Vagina (tissue), 2 donors: ENCODE measurements at places on chromosomes 3 and 15. TPM values are rescaled to one million over a fixed set of nuclear protein-coding genes. Genes with fewer than 3 reads are reported as not detected.

RNF111 gene
- 35.6 TPM for total RNA-seq

GRCh38 chr3:50445919-50446318 is 57.5 kb downstream of the CACNA2D2 start:
- no peak overlapping the region for H3K27ac ChIP-seq
- DNase-seq = no peak
- H3K36me3 ChIP-seq = no peaks in the 10 kb centered on the region
- H3K27me3 ChIP-seq = no peaks in the 10 kb centered on the region
- H3K4me1 ChIP-seq = peaks cover 4% of the 10 kb centered on the region
- H3K4me3 ChIP-seq = no peak overlapping the region

RASGRP1 gene
- 8.8 TPM for total RNA-seq

CDHR4 gene
- not detected for total RNA-seq

KNL1 gene
- 3.4 TPM for total RNA-seq

GRCh38 chr15:100812802-100813201 is 66.8 kb upstream of the ALDH1A3 start:
- H3K36me3 ChIP-seq = no peaks in the 10 kb centered on the region
- H3K27ac ChIP-seq = no peak overlapping the region

- H3K36me3 ChIP-seq = no peaks in the 10 kb centered on the region
- no peak overlapping the region for H3K4me3 ChIP-seq
- no peak overlapping the region for H3K27ac ChIP-seq
- no peaks in the 10 kb centered on the region for H3K27me3 ChIP-seq
- DNase-seq = no peak
- peaks cover 26% of the 10 kb centered on the region for H3K4me1 ChIP-seq
Observed at GRCh38 chr3:17192995-17193394, 308.2 kb downstream of the PLCL2 start.

DNA sequence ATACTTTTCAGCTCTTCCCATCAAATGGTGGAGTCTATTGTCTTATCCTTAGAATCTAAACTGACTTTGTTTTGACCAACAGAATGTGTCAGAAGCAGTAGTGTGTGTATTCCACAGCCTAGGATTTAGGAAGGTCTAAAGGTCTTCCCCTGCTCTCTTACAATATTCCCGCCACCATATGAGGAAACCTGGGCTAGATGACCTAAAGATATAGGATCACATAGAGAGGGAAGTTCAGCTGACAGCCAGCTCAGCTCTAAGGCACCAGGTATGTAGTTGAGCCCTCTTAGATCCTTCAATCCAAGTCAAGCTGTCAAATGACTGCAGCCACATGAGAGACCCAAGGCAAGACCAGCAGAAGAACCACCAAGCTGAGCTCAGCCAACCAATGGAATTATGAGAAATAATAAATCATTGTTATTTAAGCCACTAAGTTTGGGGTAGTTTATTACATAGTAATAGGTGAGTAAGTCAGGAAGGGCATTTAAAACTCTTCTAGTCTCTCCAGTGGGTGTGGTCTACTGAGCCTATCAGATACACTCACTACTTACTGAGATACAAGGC is 227.7 kb upstream of the HES1 start:
- DNase-seq = no peak
- no peaks in the 10 kb centered on the region for H3K36me3 ChIP-seq
- H3K4me3 ChIP-seq = no peak overlapping the region
- no peaks in the 10 kb centered on the region for H3K27me3 ChIP-seq
- H3K4me1 ChIP-seq = peaks cover 9% of the 10 kb centered on the region

- DNase-seq = no peak
- no peaks in the 10 kb centered on the region for H3K27me3 ChIP-seq
- H3K4me3 ChIP-seq = no peak overlapping the region
- H3K36me3 ChIP-seq = no peaks in the 10 kb centered on the region
- H3K27ac ChIP-seq = no peak overlapping the region
Observed at GRCh38 chr3:61438253-61439121, 122.9 kb upstream of the PTPRG start.

- no peaks in the 10 kb centered on the region for H3K4me1 ChIP-seq
- H3K27ac ChIP-seq = no peak overlapping the region
- DNase-seq = no peak
- H3K4me3 ChIP-seq = no peak overlapping the region
- no peaks in the 10 kb centered on the region for H3K36me3 ChIP-seq
Observed at GRCh38 chr3:18648159-18648558, 223.0 kb upstream of the SATB1 start.

IL12A gene
- total RNA-seq = 6.6 TPM

TXNRD3 gene
- total RNA-seq = 7.1 TPM

CLRN1 gene
- total RNA-seq = not detected

GRCh38 chr15:74050556-74051234 is 31.7 kb downstream of the GOLGA6A start:
- H3K27me3 ChIP-seq = no peaks in the 10 kb centered on the region
- H3K27ac ChIP-seq = peak overlapping the region; percentile 81
- DNase-seq = no peak
- no peaks in the 10 kb centered on the region for H3K36me3 ChIP-seq

DNA sequence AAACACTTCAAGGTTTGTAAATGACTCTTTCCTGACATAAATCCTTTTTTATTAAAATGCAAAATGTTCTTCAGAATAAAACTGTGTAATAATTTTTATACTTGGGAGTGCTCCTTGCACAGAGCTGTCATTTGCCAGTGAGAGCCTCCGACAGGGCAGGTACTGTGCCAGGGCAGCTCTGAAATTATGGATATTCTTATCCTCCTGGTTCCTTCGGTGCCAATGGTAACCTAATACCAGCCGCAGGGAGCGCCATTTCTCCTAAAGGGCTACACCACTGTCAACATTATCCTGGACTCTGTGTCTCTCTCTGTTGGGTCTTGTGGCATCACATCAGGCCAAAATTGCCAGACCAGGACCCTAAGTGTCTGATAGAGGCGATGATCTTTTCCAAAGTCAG is 33.0 kb downstream of the CHDH start:
- H3K4me1 ChIP-seq = no peaks in the 10 kb centered on the region
- H3K36me3 ChIP-seq = no peaks in the 10 kb centered on the region
- DNase-seq = no peak
- H3K4me3 ChIP-seq = no peak overlapping the region
- H3K27me3 ChIP-seq = no peaks in the 10 kb centered on the region

GRCh38 chr3:51591231-51591630 is 52.7 kb downstream of the RAD54L2 start:
- H3K4me3 ChIP-seq = no peak overlapping the region
- H3K4me1 ChIP-seq = peaks cover 4% of the 10 kb centered on the region
- no peaks in the 10 kb centered on the region for H3K27me3 ChIP-seq
- H3K27ac ChIP-seq = no peak overlapping the region
- H3K36me3 ChIP-seq = peaks cover 4% of the 10 kb centered on the region

DNA sequence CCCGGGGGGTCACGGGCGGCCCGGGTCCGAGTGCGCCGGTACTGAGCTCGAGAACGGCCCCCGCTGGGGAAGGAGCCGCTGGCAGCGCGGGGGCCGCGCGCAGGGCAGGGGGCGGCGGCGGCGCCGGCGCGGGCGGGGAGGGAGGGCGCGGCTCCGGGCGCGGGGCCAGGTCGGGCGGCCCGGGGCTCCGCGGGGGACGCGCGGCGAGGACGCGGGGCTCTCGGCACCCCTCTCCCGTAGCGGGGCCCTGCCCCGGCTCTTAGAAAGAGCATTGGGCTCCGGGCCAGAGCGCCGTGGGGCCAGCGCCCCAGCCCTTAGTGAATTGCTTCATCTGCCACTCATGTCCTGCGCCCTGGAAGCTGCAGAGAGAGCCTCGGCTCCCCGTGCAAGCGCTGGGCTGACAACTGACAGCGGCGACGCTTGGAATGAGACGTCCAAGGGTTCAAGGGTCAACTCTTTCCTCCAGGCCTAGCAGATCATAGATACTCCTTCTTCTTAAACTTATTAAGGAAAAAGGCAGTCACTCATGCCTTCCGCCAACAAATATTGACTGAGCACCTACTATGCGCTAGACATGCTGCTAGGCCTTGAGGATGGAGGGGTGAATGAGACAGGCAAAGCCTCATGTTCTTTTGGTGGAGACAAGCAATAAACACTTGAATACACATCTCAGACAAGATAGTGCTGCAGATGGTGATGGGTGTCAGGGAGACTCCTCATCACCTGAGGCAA is 140.8 kb downstream of the SMAD6 start:
- H3K27ac ChIP-seq = peak overlapping the region; percentile 89
- no peaks in the 10 kb centered on the region for H3K36me3 ChIP-seq
- peaks cover 42% of the 10 kb centered on the region for H3K4me1 ChIP-seq
- no peak for DNase-seq

CPEB1 gene
- total RNA-seq = 10.6 TPM

SCN5A gene
- 9.3 TPM for total RNA-seq

ZNF774 gene
- 8.3 TPM for total RNA-seq

SCN11A gene
- not detected for total RNA-seq

DNA sequence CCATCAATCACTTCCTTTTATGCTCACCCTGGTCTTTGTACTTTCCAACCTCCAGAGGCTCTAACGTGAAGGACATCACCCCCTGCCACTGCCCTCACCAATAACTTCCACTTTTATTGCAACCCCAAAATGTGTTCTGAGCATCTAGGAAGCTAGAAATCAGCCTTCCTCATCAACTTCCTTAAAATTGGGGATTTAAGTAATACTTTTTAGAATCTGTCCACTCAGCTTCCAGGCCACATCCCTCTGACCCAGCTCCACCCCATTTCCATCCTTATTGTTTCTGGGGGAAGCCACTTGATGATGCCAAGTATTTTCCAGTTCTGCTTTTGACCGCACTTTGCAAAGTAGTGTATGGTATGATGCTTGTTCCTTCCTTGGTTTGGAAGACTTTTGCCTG is 73.5 kb upstream of the XCR1 start:
- no peak for DNase-seq
- peaks cover 23% of the 10 kb centered on the region for H3K4me1 ChIP-seq
- H3K36me3 ChIP-seq = no peaks in the 10 kb centered on the region
- H3K27ac ChIP-seq = no peak overlapping the region
- H3K4me3 ChIP-seq = no peak overlapping the region
- H3K27me3 ChIP-seq = no peaks in the 10 kb centered on the region

- DNase-seq = no peak
- no peaks in the 10 kb centered on the region for H3K4me1 ChIP-seq
- H3K27ac ChIP-seq = no peak overlapping the region
Observed at GRCh38 chr3:109899925-109900324, 562.6 kb upstream of the DPPA4 start.

DNA sequence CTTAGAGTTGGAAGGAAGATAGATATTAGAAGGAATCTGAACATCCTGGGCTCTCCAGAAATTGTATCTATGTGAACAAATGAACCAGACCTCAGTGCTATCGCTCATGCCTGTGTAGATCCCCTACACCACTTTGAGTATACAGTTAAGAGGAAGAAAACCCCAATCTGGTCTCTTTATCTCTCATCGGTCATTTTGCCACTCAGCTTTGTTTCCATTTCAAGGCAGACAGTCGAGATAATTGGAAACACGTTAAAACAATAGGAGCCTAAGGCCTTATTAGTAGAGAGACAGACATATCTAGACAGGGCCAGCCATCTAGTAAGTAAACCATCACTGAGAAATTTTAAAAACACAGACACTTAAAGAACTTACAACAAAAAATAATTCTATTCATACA is 101.6 kb downstream of the MYLK start:
- H3K36me3 ChIP-seq = no peaks in the 10 kb centered on the region
- H3K27me3 ChIP-seq = no peaks in the 10 kb centered on the region
- no peak for DNase-seq
- H3K4me1 ChIP-seq = peaks cover 16% of the 10 kb centered on the region
- H3K27ac ChIP-seq = no peak overlapping the region

CCR3 gene
- not detected for total RNA-seq

DPPA2 gene
- total RNA-seq = not detected

- DNase-seq = no peak
- H3K27me3 ChIP-seq = no peaks in the 10 kb centered on the region
- H3K27ac ChIP-seq = no peak overlapping the region
- no peak overlapping the region for H3K4me3 ChIP-seq
Observed at GRCh38 chr3:102443021-102443420, 8.2 kb downstream of the ZPLD1 start.

DNA sequence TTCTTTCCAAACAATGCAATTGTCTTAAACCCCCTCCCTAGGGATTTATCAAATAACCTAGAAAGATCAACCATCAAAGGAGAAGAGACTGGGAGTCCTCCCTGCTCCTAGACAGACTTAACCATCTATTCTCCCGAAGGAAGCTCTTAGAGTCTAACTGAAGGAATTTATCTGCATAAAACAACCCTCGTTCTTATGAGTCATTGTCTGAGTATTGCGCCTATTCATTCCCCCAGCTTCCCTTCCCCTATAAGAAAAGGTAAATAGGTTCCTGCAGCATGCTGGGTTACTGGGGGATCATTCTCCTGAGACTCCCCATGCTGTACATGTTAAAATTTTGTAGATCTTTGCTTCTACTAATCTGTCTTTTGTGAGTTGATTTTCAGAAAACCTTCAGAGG is 412.7 kb downstream of the OCA2 start:
- no peak overlapping the region for H3K27ac ChIP-seq
- no peak overlapping the region for H3K4me3 ChIP-seq
- no peaks in the 10 kb centered on the region for H3K36me3 ChIP-seq
- H3K27me3 ChIP-seq = no peaks in the 10 kb centered on the region

DNA sequence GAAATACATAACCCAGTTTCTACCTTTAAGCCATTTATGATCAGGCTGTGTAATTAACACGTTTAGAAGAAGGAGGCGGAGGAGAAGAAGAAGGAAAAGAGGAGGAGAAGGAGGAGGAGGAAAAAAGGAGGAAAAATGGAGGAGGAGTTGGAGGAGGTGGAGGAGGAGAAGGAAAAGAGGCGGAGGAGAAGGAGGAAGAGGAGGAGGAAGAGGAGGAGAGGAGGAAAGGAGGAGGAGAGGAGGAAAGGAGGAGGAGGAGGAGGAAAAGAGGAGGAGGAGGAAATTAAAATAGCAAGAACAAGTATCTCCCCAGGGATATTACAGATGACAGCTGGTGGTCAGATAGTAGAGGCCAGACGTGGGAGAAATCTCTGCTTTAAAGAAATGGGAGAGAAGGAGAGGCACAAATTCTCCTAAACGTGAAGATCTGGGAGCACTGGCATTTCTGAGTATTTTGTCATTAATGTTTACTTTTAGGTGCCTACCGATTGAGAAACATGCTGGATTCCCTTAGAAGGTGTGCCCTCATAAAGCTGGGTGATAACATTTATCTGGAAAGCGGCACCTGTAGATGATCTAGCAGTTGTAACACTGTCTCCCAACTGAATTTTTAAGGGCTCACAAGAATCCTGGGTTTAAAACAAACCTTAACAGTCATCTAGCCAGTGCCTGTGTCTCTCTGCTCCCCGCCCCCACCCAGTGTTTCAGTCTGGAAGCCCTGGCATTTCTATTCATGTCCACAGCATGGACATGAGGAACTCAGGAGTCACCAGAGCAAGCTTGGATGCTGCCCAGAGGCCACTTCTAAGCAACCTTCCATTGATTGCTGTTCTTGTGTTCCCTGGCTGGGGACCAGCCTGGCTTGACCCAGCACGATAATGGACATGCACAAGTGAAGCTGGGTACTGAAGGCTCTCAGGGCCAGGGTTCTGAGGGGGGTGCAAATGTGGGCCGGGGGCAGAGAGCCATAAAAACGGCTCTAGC is 75.2 kb downstream of the CHRNA7 start:
- no peaks in the 10 kb centered on the region for H3K27me3 ChIP-seq
- H3K36me3 ChIP-seq = no peaks in the 10 kb centered on the region
- no peaks in the 10 kb centered on the region for H3K4me1 ChIP-seq
- no peak overlapping the region for H3K4me3 ChIP-seq
